Sigmoid colon (tissue), 7 donors: ENCODE measurements at places on chromosomes 5 and 9. TPM values are rescaled to one million over a fixed set of nuclear protein-coding genes. Genes with fewer than 3 reads are reported as not detected.

CNOT8 gene
- polyA plus RNA-seq: 53.5 TPM

GABRA6 gene
- not detected for polyA plus RNA-seq

- H3K27me3 ChIP-seq: no peaks in the 10 kb centered on the region
- H3K4me1 ChIP-seq: no peaks in the 10 kb centered on the region
- DNase-seq: no peak
- no peak overlapping the region for H3K4me3 ChIP-seq
- H3K27ac ChIP-seq: no peak overlapping the region
- H3K36me3 ChIP-seq: no peaks in the 10 kb centered on the region
Measured at GRCh38 chr5:53035868-53036381, 46.8 kb downstream of the ITGA2 start.

- H3K36me3 ChIP-seq: peaks cover 23% of the 10 kb centered on the region
- H3K4me3 ChIP-seq: no peak overlapping the region
- no peaks in the 10 kb centered on the region for H3K27me3 ChIP-seq
- H3K27ac ChIP-seq: no peak overlapping the region
Measured at GRCh38 chr9:129867136-129868022, 32.1 kb downstream of the USP20 start.

- no peaks in the 10 kb centered on the region for H3K4me1 ChIP-seq
- H3K27me3 ChIP-seq: no peaks in the 10 kb centered on the region
- no peak overlapping the region for H3K4me3 ChIP-seq
- no peak for DNase-seq
- no peaks in the 10 kb centered on the region for H3K36me3 ChIP-seq
- H3K27ac ChIP-seq: no peak overlapping the region
Measured at GRCh38 chr5:6096101-6096500, 282.2 kb downstream of the MED10 start.

MYO10 gene
- 15.4 TPM for polyA plus RNA-seq

- H3K27me3 ChIP-seq: no peaks in the 10 kb centered on the region
- peaks cover 28% of the 10 kb centered on the region for H3K36me3 ChIP-seq
- H3K4me1 ChIP-seq: no peaks in the 10 kb centered on the region
- DNase-seq: no peak
Measured at GRCh38 chr5:14497311-14497710, 84.3 kb upstream of the OTULINL start.

GRCh38 chr9:137762414-137763061 lies 115.0 kb upstream of the CACNA1B start:
- no peak overlapping the region for H3K27ac ChIP-seq
- H3K4me1 ChIP-seq: no peaks in the 10 kb centered on the region
- H3K36me3 ChIP-seq: peaks cover 27% of the 10 kb centered on the region
- no peaks in the 10 kb centered on the region for H3K27me3 ChIP-seq

GRCh38 chr9:70789086-70789485 lies 332.3 kb downstream of the TRPM3 start:
- no peak overlapping the region for H3K27ac ChIP-seq
- H3K4me3 ChIP-seq: no peak overlapping the region
- DNase-seq: no peak

GRCh38 chr9:33133186-33133585 lies 34.0 kb downstream of the B4GALT1 start:
- H3K27me3 ChIP-seq: no peaks in the 10 kb centered on the region
- DNase-seq: peak; percentile 59
- peaks cover 22% of the 10 kb centered on the region for H3K36me3 ChIP-seq
- no peak overlapping the region for H3K27ac ChIP-seq
- no peak overlapping the region for H3K4me3 ChIP-seq
- H3K4me1 ChIP-seq: peaks cover 6% of the 10 kb centered on the region

DNA sequence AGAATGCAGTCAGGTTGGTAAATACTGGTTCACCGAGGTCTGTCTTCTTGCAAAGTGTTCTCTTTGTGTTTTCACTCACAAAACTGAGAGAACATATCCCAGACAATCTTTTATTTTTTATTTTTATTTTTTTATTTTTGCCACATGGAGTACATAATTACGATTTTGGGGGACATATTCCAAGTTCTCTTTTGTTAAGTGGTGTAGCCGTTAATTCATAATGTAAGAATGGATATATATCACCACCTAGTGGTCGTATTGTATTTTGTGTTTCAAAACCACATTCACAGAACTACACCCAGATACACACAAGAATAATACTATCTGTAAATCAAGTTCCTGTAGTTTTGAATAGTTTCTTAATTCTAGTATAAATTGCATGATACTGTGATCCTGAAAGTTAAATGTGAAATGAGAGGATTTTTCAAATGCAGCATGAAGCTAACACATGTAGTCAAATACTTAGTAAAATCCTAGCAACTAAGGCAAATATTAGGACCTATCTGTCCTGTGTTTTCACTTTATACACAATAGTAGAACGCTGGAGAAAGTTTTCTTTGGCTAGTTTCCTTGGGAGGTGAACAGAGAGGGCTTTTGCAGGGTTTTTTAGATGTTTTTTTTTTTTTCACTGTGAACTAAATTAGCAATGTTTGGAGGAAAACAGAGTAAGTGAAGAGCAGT lies 92.7 kb downstream of the VCAN start:
- no peak overlapping the region for H3K4me3 ChIP-seq
- no peaks in the 10 kb centered on the region for H3K36me3 ChIP-seq
- DNase-seq: no peak
- no peaks in the 10 kb centered on the region for H3K27me3 ChIP-seq

GRCh38 chr9:93994132-93994531 lies 39.0 kb upstream of the BARX1 start:
- H3K36me3 ChIP-seq: no peaks in the 10 kb centered on the region
- H3K4me3 ChIP-seq: no peak overlapping the region
- no peak overlapping the region for H3K27ac ChIP-seq
- no peak for DNase-seq

DNA sequence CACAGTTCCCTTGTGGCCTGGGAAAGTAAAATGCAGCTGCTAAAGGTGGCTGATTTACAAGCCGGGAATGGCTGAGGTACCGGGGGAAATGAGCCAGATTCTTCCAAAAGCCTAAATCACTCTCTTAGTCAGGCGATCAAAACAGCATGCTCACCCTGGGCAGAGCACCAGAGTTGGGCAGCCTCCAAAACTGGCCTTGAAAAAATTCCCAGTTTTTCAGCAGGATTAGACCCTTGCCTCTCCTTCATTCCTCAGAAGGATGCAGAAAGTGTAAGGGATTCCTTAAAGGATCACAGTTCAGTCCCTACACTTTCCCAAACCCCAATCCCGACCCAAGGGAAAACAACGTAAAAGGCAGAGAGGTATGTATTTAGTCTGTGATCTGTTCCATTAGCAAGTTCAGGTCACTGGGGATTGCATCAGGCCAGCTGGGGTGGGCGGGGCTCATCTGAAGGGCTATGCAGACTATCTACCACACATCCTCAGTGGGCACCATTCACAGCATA lies 16.9 kb downstream of the TMEM174 start:
- no peaks in the 10 kb centered on the region for H3K27me3 ChIP-seq
- H3K36me3 ChIP-seq: no peaks in the 10 kb centered on the region
- H3K4me1 ChIP-seq: no peaks in the 10 kb centered on the region
- DNase-seq: no peak

DNA sequence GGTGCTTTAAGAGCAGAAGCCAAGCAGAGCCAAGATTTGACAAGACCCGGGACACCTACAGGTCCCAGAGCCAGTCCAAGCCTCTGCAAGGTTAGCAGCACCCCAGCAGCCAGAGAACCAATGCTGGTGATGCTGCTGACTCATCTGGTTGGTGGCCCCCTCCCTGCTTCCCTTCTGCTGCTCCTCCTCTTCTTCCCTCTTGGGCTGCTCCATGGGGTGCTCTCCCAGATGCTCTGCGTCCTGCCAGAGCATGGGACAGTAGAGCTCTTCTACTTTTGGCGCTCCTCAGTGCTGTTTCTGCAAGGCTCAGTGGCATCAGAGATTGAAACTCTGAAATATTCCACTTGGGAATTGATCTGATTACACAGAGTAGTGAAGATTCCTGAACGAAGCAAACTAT lies 76.1 kb upstream of the SAP30L start:
- no peaks in the 10 kb centered on the region for H3K27me3 ChIP-seq
- H3K36me3 ChIP-seq: no peaks in the 10 kb centered on the region
- no peak overlapping the region for H3K27ac ChIP-seq

KYAT1 gene
- 0.60 TPM for polyA plus RNA-seq

GRCh38 chr5:36035696-36036095 lies 31.0 kb downstream of the UGT3A2 start:
- no peak overlapping the region for H3K27ac ChIP-seq
- no peaks in the 10 kb centered on the region for H3K36me3 ChIP-seq
- H3K4me3 ChIP-seq: no peak overlapping the region
- H3K4me1 ChIP-seq: no peaks in the 10 kb centered on the region

DNLZ gene
- 8.4 TPM for polyA plus RNA-seq

LHX3 gene
- polyA plus RNA-seq: not detected

- H3K4me3 ChIP-seq: no peak overlapping the region
- no peaks in the 10 kb centered on the region for H3K4me1 ChIP-seq
- H3K27ac ChIP-seq: no peak overlapping the region
Measured at GRCh38 chr5:170182491-170182890, 50.3 kb upstream of the C5orf58 start.

DNA sequence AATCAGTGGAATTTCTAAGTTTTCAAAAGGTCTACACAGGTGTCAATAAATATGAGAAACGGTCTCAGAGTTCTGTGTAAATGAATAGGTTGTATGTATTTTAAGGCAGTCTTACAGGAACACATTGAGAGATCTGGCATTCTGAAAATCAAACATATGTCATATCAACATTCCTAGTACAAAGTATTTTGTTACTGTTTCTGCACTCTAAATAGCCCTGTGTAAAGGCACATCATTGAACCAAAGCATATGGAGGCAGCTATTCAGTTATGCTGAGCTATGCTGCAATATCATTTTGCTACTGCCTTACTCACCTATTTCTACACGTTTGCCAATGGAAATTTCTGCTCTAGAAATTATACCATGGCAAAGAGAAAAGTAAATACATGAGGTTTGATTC lies 379.1 kb downstream of the KIAA0825 start:
- DNase-seq: no peak
- H3K27ac ChIP-seq: no peak overlapping the region
- no peaks in the 10 kb centered on the region for H3K27me3 ChIP-seq

- no peaks in the 10 kb centered on the region for H3K27me3 ChIP-seq
- no peak overlapping the region for H3K27ac ChIP-seq
- H3K4me3 ChIP-seq: no peak overlapping the region
Measured at GRCh38 chr9:14432666-14433350, 118.9 kb upstream of the NFIB start.

DNA sequence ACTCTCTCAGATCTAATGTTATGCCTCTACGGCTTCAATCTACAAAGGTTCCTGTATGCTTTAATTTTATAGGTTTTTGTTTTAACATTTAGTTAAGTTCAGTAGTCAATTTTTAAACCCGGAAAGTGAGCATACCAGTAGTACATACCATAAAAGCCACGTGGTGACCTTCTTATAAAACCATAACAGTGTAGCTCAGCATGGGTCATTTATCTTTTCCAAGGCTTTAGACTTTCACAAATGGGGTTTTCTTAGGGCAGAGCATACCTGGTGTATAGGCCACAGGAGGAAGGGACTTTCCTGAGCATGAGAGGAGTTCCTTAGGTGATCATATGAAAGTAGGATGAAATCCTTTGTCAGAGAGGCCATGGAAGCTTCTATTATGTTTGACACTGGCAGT lies 23.2 kb downstream of the ECM2 start:
- no peaks in the 10 kb centered on the region for H3K36me3 ChIP-seq
- DNase-seq: no peak
- no peaks in the 10 kb centered on the region for H3K27me3 ChIP-seq
- H3K4me1 ChIP-seq: peaks cover 39% of the 10 kb centered on the region
- H3K4me3 ChIP-seq: no peak overlapping the region
- no peak overlapping the region for H3K27ac ChIP-seq

GRXCR2 gene
- not detected for polyA plus RNA-seq

- H3K36me3 ChIP-seq: no peaks in the 10 kb centered on the region
- no peak overlapping the region for H3K27ac ChIP-seq
- H3K4me3 ChIP-seq: no peak overlapping the region
- DNase-seq: peak; percentile 52
- H3K4me1 ChIP-seq: no peaks in the 10 kb centered on the region
- no peaks in the 10 kb centered on the region for H3K27me3 ChIP-seq
Measured at GRCh38 chr9:120383999-120384924, 195.7 kb downstream of the CDK5RAP2 start.

SLC27A6 gene
- not detected for polyA plus RNA-seq

TAF11L5 gene
- not detected for polyA plus RNA-seq

DNA sequence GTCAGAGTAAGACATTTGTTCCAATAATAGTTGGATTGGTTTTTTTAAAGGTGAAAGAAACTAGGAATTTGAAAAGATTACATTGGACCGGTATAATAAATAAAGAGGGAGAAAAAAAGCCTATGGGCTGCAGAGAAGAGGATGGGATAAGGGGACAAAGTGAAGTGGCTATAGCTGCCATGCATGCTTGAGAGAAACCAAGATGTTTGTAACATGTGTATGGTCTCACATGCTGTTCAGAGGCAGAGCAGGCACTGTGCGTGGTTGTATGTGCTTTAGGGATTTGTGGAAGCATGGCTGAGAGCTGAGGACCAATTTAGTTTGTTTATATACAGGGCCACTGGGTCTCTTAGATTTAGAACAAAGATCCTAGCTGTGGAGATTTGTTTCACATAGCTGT lies 32.7 kb downstream of the LNPEP start:
- H3K4me3 ChIP-seq: no peak overlapping the region
- no peaks in the 10 kb centered on the region for H3K36me3 ChIP-seq
- no peak overlapping the region for H3K27ac ChIP-seq
- H3K27me3 ChIP-seq: no peaks in the 10 kb centered on the region

- no peaks in the 10 kb centered on the region for H3K4me1 ChIP-seq
- no peak for DNase-seq
- H3K27ac ChIP-seq: no peak overlapping the region
- no peak overlapping the region for H3K4me3 ChIP-seq
- H3K27me3 ChIP-seq: no peaks in the 10 kb centered on the region
Measured at GRCh38 chr5:139226131-139226530, 28.0 kb upstream of the SIL1 start.

GHR gene
- polyA plus RNA-seq: 0.46 TPM

FCN2 gene
- 0.12 TPM for polyA plus RNA-seq

GRCh38 chr9:104227108-104227507 lies 133.0 kb downstream of the SMC2 start:
- no peak overlapping the region for H3K4me3 ChIP-seq
- DNase-seq: no peak
- H3K4me1 ChIP-seq: no peaks in the 10 kb centered on the region
- H3K36me3 ChIP-seq: no peaks in the 10 kb centered on the region
- no peak overlapping the region for H3K27ac ChIP-seq
- H3K27me3 ChIP-seq: no peaks in the 10 kb centered on the region

UGT3A1 gene
- polyA plus RNA-seq: not detected

DNA sequence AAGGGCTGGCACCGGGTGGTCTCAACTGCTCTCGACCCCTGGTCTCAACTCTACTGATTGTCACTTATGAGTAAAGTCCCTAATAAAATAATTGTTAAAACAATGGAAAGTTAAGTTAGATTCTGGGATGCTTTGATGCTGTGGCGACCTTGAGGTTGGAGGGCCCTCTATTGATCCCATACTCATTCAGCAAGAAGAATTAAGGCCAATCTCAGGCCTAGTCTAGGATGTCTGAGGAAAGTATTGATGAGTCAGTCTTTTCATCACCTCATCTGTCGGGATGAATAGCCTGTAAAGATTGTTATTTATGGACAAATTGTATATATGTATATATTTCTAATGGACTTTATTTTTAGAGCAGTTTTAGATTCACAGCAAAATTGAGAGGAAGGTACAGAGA lies 50.8 kb downstream of the WDR36 start:
- no peaks in the 10 kb centered on the region for H3K27me3 ChIP-seq
- H3K4me1 ChIP-seq: no peaks in the 10 kb centered on the region
- no peak overlapping the region for H3K27ac ChIP-seq
- no peak overlapping the region for H3K4me3 ChIP-seq
- no peaks in the 10 kb centered on the region for H3K36me3 ChIP-seq
